ENCODE measurements at places on chromosomes 5 and 9.

DNA sequence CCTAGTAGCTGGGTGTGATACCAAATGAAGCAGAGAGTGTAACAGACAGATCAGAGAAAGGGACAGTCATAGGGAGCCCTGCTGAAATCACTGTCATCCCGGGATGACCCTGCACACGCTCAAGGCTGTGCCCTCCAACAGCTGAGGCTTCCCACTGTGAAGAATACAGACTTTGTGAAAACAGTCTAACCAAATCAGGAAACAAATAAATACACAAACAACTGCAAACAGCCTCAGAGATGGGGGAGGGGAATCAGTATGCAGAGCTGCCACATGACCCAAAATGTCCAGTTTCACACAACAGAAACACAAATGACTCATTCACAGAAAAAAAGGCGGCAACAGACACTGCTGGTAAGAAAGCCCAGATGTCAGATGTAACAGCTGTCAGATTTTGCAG is 101.9 kb downstream of the ADAMTS2 start:
- no peak for DNase-seq

GRCh38 chr5:124355928-124356327 is 390.5 kb downstream of the ZNF608 start:
- DNase-seq: no peak

GRCh38 chr9:114184866-114185265 is 29.5 kb downstream of the COL27A1 start:
- DNase-seq: no peak

DNA sequence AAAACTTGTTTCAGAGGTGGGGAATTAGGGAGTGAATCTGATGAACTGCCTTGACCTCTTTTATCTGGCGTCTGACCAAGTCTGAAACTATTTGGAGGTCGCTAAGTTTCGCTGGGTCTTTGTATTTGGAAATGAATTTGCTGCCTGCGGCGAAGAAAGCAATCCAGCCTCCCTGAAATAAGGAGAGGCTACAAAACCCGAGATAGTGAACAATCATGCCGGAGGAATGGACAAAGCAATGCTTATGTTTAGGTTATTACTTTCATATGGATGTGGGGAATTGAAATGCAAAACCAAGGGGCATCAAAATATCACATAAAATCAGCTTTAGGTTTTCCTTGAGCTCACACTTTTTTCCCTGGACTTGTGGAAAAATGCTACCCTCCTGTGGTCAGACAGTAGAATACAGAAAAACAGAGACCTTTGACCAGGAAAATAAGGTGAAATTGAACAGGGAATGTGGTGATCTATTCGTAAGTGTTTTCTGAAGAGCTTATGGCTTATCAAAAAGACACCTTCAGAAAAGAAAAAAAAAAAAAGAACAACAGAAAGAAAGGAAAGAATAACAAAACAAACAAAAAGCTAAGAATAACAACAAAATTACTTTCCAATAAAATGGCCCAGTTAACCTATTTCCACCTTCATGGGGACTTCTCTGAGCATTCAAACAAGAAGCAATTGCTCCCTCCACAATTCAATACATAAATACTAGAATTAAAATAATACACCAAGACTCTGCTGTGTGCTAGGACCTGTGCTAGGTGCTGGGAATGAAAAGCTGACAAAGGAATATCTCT is 68.6 kb upstream of the DPYSL3 start:
- DNase-seq: peak; percentile 30

GRCh38 chr5:149201121-149201637 is 59.9 kb downstream of the ABLIM3 start:
- no peak for DNase-seq

DNA sequence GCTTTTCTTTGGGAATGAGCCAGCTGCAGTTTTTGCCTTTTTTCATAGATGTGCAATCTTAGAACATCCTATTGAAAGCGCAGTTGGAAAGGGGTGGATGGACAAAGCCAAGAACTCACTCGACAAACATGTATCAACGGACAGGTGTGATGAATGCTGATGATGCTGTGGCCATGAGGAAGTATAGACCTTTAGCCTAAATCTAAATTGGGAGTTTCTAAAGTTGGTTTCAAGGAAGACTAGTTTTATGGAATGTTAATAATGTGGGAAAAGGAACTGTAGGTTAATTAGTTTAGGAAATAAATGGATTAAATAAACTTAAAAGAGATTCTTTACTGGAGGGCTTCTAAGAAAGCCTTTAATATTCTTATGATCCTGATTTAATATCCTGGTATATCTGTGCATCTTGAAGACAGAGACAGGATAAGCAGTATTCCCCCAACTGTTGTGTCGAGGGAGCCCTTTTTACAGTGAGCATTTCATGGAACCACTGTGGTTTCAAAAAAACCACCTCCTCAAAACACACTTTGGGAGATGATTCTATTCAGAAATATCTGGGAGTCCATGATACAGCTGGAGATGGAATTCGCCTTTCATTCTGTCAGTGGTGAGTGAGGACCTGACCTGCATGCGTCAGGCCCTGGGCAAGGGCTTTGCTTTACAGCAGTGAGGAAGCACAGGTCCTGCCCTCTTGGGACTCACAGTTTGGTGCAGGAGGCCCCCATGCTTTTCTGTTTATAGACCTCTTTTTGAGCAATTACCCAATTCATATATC is 82.6 kb downstream of the AOPEP start:
- DNase-seq: no peak

All from NCI-H1694 treated with DMSO at 0.1 percent for 48 hours (cell line).